Right cardiac atrium (tissue), 5 donors: ENCODE measurements at places on chromosomes 5 and 9. TPM values are rescaled to one million over a fixed set of nuclear protein-coding genes. Genes with fewer than 3 reads are reported as not detected.

- no peak for DNase-seq
Observed at GRCh38 chr9:37197158-37198038, 77.0 kb downstream of the ZCCHC7 start.

DNA sequence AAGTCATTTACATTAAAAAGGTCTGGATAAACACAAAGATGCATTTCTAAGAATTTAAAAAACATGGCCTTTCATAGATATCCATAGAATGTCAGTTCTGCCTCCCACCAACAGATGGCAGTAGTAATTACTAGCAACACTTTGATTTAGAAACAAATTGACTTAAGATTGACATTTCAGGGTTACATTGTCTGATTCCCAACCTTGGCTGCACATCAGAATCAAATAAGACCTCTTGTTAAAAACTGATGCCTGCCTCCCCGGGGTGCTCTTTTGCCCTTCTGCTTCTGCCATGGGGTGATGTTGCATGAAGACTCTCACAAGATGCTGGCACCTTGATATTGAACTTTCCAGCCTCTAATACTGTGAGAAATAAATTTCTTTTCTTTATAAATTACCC lies 146.2 kb upstream of the GPR151 start:
- no peak for DNase-seq

Gene GGTA1
- 42.5 TPM for polyA plus RNA-seq

DNA sequence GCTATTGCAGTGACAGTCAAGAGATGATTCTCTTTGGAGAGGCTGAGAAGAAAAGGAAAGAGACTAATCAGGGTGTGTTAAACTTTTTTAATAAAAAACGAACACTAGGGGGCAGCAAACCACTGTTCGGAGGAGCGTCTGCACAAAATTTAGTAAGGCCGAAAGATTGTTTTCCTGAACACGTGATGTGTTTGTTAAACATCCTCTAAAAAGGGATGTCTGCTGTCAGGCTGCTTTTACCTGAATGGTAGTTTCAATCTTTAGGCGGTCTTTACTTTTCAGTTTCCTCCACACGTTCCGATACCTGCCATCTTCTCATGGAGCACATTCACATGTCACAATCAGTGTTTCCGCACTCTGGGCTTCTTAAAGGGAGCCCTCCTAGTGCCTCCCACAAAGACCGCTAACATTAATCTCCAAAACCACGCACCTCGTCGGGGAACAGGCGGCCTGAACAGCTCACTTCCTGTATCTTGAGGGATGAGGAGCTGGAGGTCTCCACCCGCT lies 125.2 kb downstream of the GPBP1 start:
- DNase-seq = no peak

Gene ZNF462
- 5.2 TPM for polyA plus RNA-seq

- DNase-seq = no peak
Observed at GRCh38 chr5:170186856-170187255, 45.9 kb upstream of the C5orf58 start.

- DNase-seq = no peak
Observed at GRCh38 chr9:26325444-26325829, 567.2 kb downstream of the CAAP1 start.
